ENCODE measurements at places on chromosomes 2 and 18.

DNA sequence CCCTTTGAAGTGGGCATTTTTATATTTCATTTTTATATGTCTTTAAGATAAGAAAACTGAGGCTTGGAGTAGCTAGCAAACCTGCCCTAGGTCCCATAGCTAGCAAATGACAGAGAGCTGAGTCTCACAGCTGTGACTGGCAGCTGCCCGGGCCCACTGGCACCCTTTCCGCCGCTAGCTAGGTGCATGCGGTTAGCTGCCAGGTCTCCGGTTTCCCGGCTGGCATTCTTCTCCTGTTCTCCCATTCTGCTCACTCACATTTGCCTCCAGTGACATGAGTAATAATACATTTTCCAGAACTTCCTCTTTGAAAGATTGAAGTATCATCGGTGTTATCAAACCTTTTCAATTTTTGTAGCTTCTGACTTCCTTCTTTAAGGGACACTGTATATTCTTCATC, 38.7 kb downstream of the MTCL1 start:
- no peak for DNase-seq

GRCh38 chr2:75703589-75704287, 7.0 kb downstream of the GCFC2 start:
- DNase-seq: no peak

- no peak for DNase-seq
Measured at GRCh38 chr18:48629730-48630324, 91.0 kb downstream of the CTIF start.

- DNase-seq: no peak
Measured at GRCh38 chr2:10283106-10284062, 19.3 kb upstream of the HPCAL1 start.
